ENCODE measurements at places on chromosomes 4 and X. TPM values are rescaled to one million over a fixed set of nuclear protein-coding genes. Genes with fewer than 3 reads are reported as not detected.

The TBC1D8B gene
- 0.17 TPM for total RNA-seq

The TCEAL2 gene
- total RNA-seq = not detected

The NXF2B gene
- not detected for total RNA-seq

The DCAF4L1 gene
- total RNA-seq = 0.44 TPM

The GAGE12F gene
- not detected for total RNA-seq

The CTAG1A gene
- not detected for total RNA-seq

The MAGEA11 gene
- total RNA-seq = not detected

The GAB3 gene
- 6.0 TPM for total RNA-seq

The ANK2 gene
- total RNA-seq = not detected

The CLTRN gene
- total RNA-seq = not detected

The HTRA3 gene
- not detected for total RNA-seq

The F8A2 gene
- total RNA-seq = not detected

DNA sequence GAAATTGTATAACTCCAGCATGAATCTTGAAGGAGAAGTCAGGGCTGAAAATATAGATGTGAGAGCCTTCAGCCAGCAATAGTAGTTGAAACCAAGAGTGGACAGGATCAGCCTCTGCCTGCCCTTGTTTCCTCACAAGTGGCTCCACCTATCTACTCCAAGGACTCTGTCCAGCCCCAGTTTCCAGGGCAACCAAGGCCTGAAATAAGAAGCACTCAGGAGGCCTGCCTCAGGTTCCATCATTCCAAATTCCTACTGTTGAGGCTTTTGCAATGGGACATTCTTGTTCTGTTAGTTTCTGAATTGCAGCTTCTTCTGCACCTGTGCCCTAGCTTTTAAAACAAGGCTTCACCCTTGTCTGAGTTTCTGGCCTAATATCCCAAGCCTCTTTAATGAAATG, 41.6 kb downstream of the TRPC5OS start:
- H3K4me1 ChIP-seq = no peaks in the 10 kb centered on the region
- H3K36me3 ChIP-seq = no peaks in the 10 kb centered on the region
- H3K4me3 ChIP-seq = no peak overlapping the region
- H3K27me3 ChIP-seq = no peaks in the 10 kb centered on the region
- no peak overlapping the region for H3K27ac ChIP-seq

- no peaks in the 10 kb centered on the region for H3K4me1 ChIP-seq
- H3K4me3 ChIP-seq = no peak overlapping the region
- DNase-seq = no peak
- no peak overlapping the region for H3K27ac ChIP-seq
- no peaks in the 10 kb centered on the region for H3K27me3 ChIP-seq
Observed at GRCh38 chr4:12118651-12119213, 690.0 kb upstream of the HS3ST1 start.

DNA sequence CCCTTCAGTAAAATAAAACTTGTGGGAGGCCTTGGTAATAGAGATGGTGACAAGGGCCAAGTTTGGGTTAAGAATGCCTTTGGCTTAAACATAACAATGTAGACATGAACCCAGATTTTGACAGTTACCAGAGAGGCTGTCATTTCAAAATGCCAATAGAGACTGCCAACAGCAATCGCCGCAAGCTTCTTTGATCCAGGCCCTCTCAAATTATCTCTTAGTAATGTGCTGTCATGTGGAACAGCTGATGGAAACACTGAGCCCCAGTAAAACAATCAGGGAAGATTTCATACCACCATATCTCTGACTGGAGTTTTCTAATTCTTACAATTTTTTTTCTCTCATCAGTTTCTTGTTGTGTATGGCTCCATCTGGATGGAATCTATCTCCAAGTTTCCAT, 80.5 kb downstream of the ZNF330 start:
- no peak for DNase-seq
- H3K27me3 ChIP-seq = peaks cover 3% of the 10 kb centered on the region
- no peak overlapping the region for H3K27ac ChIP-seq

- H3K27me3 ChIP-seq = no peaks in the 10 kb centered on the region
- no peak overlapping the region for H3K27ac ChIP-seq
- no peaks in the 10 kb centered on the region for H3K36me3 ChIP-seq
- H3K4me3 ChIP-seq = no peak overlapping the region
- no peaks in the 10 kb centered on the region for H3K4me1 ChIP-seq
Observed at GRCh38 chrX:130895299-130895698, 7.7 kb downstream of the ENOX2 start.

DNA sequence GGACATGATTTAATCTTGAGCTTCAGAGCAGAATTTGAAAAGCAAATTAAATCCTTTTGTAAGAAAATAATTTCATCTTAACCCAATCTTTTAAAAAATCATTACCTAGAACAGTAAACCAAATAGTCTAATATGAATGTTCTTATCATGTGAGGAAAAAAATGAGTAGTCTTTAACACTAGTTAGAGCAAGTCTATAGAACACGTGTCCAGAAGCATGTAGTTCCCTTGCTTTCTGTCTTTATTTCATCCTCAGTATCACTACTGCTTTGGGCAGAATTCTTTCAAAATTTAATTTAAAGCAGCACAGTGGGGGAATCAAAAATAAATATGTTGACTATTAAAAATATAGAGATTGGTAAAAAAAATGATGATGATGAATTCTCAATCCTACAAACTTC, 2.1 kb downstream of the RBM47 start:
- peaks cover 25% of the 10 kb centered on the region for H3K27me3 ChIP-seq
- H3K4me1 ChIP-seq = peaks cover 12% of the 10 kb centered on the region
- no peak for DNase-seq
- H3K27ac ChIP-seq = no peak overlapping the region
- H3K36me3 ChIP-seq = no peaks in the 10 kb centered on the region
- no peak overlapping the region for H3K4me3 ChIP-seq

DNA sequence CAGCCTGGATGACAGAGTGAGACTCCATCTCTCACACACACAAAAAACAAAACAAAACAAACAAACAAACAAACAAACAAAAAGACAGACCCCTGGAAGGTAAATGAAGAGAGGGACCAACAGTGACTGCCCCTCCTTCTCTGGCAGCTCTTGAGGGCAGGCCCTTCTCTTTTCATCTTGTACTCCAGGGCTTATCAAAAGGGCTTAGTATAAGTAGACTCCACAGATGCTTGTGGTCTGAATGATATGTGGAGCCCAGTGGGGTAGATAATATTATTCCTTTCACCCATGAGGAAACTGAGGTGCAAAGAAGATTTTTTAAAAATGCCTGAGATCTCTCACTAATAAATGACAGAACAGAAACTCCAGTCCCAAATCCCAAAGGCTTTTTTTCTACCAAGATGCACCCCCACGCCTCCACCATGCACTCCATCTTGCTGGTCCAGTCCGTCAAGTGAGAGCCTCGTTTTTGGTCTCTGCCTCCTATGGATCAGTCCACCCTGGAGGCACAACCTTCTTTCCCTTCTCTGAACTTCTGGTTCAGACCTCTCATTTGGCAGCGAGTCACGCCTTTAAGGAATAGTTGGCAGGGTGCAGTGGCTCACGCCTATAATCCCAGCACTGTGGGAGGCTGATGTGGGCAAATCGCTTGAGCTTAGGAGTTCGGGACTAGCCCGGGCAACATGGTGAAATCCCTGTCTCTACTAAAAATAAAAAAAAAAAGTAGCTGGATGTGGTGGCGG, 17.0 kb upstream of the CHRNA9 start:
- no peak overlapping the region for H3K27ac ChIP-seq
- H3K4me1 ChIP-seq = peaks cover 20% of the 10 kb centered on the region
- H3K27me3 ChIP-seq = no peaks in the 10 kb centered on the region
- no peak for DNase-seq
- no peak overlapping the region for H3K4me3 ChIP-seq

GRCh38 chrX:149284616-149285015, 220.5 kb downstream of the IDS start:
- no peaks in the 10 kb centered on the region for H3K27me3 ChIP-seq
- H3K36me3 ChIP-seq = no peaks in the 10 kb centered on the region
- no peak overlapping the region for H3K4me3 ChIP-seq
- H3K27ac ChIP-seq = no peak overlapping the region

DNA sequence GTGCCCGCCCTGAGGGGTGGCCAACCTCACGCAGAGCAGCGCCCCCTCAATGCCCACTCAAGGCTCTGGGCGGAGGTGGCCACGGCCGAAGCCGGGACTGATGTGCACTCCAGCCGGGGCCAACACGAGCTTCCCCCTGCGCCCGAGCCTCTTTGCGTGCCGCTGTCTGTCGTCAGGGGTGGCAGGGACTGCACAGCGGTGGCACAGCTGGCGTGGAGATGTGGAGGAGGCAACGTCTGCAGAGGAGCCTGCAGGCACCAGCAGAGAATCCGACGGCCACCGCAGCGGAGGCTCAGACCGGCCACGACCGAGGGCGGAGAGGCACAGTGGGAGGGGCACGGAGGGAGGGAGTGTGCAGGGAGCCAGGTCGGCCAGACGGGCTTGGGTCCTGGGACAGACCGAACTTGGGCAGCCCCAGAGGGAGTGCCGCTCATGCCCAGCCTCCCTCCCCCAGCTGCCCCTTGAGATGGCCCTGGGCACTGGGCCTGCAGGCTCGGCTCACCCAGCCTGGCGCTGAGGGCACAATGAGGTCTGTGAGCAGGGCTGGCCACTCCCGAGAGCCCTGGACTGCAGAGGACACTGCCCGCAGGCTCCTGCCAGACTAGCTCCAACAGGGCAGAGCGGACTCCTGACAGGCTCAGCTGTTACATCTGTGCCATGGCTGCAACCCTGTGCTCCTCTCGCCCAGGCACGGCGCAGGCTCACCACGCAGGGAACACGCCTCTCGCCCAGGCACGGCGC, 46.5 kb upstream of the CPLX1 start:
- no peak for DNase-seq
- H3K27me3 ChIP-seq = no peaks in the 10 kb centered on the region
- no peaks in the 10 kb centered on the region for H3K4me1 ChIP-seq
- H3K27ac ChIP-seq = no peak overlapping the region
- no peak overlapping the region for H3K4me3 ChIP-seq
- peaks cover 54% of the 10 kb centered on the region for H3K36me3 ChIP-seq

DNA sequence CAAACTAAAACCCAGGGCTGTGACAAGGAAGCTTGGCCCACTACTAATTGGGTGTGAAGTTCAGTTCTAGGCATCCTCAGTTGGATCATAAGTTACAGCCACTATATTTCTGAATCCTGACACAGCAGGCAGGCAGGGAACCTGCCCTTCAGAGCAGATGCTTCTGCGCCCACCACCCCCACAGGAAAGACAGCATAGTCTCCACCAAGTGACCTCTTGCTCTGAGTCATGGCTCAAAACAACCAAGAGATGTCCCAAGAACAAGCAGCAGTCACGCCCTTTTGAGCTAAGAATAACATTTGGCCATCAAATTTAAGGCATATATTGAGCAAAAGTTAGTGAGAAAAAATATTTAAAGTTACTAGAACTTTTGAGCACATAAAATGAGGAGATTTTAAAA, 170.7 kb upstream of the SMARCAD1 start:
- no peaks in the 10 kb centered on the region for H3K36me3 ChIP-seq
- no peaks in the 10 kb centered on the region for H3K27me3 ChIP-seq
- no peak for DNase-seq
- no peaks in the 10 kb centered on the region for H3K4me1 ChIP-seq
- H3K4me3 ChIP-seq = no peak overlapping the region
- no peak overlapping the region for H3K27ac ChIP-seq

GRCh38 chr4:113784497-113785250, 23.1 kb upstream of the CAMK2D start:
- H3K36me3 ChIP-seq = no peaks in the 10 kb centered on the region
- no peak for DNase-seq
- H3K4me3 ChIP-seq = no peak overlapping the region
- no peak overlapping the region for H3K27ac ChIP-seq
- no peaks in the 10 kb centered on the region for H3K4me1 ChIP-seq

DNA sequence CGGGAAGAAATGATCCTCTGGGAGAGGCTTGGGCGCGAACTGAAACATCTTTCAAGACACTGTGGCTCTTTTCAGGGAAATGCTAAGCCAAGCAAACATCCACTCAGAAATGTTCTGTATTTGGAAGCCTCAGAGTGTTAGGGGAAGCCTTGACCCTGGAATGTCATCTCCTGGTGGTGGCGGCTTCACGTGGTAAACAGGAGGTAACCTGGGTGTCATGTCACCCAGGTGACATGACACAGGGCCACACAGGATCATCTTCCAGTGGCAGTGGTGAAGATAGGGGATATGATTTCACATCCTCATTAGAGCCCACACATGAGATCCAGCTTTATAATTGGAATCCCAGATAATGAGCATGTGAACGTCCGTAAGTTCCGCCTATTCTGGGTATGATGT, 140.0 kb downstream of the TBL1X start:
- DNase-seq = no peak
- H3K27ac ChIP-seq = no peak overlapping the region
- no peaks in the 10 kb centered on the region for H3K4me1 ChIP-seq
- no peak overlapping the region for H3K4me3 ChIP-seq

DNA sequence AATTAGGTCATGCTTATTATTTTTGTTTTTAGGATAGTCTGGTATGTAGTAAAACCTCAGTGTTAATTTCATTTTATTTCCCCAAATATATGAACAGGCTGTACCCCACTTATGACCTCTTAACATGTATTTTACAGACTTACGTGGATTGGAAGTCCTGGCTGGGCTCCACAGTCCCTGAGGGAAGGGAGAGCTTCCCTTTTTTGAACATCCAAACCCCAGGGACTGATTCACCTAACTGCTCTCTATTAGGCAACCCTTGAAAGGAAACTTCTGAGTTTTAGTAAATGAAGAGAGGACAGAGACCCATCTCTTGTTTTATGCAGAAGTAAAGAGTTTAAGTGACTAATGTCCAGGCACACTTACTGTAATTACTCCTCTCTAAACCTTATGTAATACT, 233.1 kb upstream of the SPRY1 start:
- H3K27me3 ChIP-seq = no peaks in the 10 kb centered on the region
- no peaks in the 10 kb centered on the region for H3K4me1 ChIP-seq
- H3K4me3 ChIP-seq = no peak overlapping the region
- no peaks in the 10 kb centered on the region for H3K36me3 ChIP-seq

- no peak overlapping the region for H3K4me3 ChIP-seq
- no peaks in the 10 kb centered on the region for H3K27me3 ChIP-seq
- no peak overlapping the region for H3K27ac ChIP-seq
- no peaks in the 10 kb centered on the region for H3K36me3 ChIP-seq
Observed at GRCh38 chrX:7127056-7127455, 20.5 kb upstream of the STS start.

GRCh38 chr4:154781126-154781982, at the start of gene RBM46:
Gene RBM46 (plus strand): TSS chr4:154781272. CDS start chr4:154796753, 15,481 bp downstream.
- H3K27me3 ChIP-seq = no peaks in the 10 kb centered on the region
- no peak within 1 kb of the TSS for H3K27ac ChIP-seq
- no peak within 1 kb of the TSS for H3K4me3 ChIP-seq
- no peak for DNase-seq
- H3K4me1 ChIP-seq = no peaks in the 10 kb centered on the region

- no peak overlapping the region for H3K27ac ChIP-seq
- H3K36me3 ChIP-seq = no peaks in the 10 kb centered on the region
- no peak overlapping the region for H3K4me3 ChIP-seq
- H3K27me3 ChIP-seq = no peaks in the 10 kb centered on the region
Observed at GRCh38 chr4:22348410-22348809, 167.5 kb downstream of the ADGRA3 start.

GRCh38 chrX:120629667-120630537, at the start of gene C1GALT1C1:
Gene C1GALT1C1 (minus strand): TSS chrX:120630054. CDS start chrX:120627166, 2,888 bp downstream.
- H3K27me3 ChIP-seq = no peaks in the 10 kb centered on the region
- peak within 1 kb of the TSS; percentile 92 for H3K4me3 ChIP-seq
- peak within 1 kb of the TSS; percentile 92 for H3K27ac ChIP-seq
- H3K4me1 ChIP-seq = peaks cover 13% of the 10 kb centered on the region
- H3K36me3 ChIP-seq = no peaks in the 10 kb centered on the region

- no peak overlapping the region for H3K27ac ChIP-seq
- H3K36me3 ChIP-seq = no peaks in the 10 kb centered on the region
- no peak overlapping the region for H3K4me3 ChIP-seq
- H3K4me1 ChIP-seq = no peaks in the 10 kb centered on the region
Observed at GRCh38 chr4:157779081-157779480, 393.7 kb downstream of the GASK1B start.

- no peak for DNase-seq
- H3K36me3 ChIP-seq = no peaks in the 10 kb centered on the region
- H3K4me3 ChIP-seq = no peak overlapping the region
- peaks cover 44% of the 10 kb centered on the region for H3K4me1 ChIP-seq
- H3K27me3 ChIP-seq = no peaks in the 10 kb centered on the region
Observed at GRCh38 chr4:139559687-139560086, 3.7 kb upstream of the SETD7 start.
